T-helper 1 cell (primary cell): ENCODE measurements at places on chromosomes 2 and 18.

- DNase-seq: no peak
Observed at GRCh38 chr2:41061356-41061755, 609.5 kb upstream of the SLC8A1 start.

GRCh38 chr2:204948822-204949221 is 403.5 kb downstream of the PARD3B start:
- peak; percentile 67 for DNase-seq

- no peak for DNase-seq
Observed at GRCh38 chr2:217077831-217078407, 218.1 kb upstream of the TNP1 start.

GRCh38 chr18:21265971-21266673 is 24.1 kb downstream of the GREB1L start:
- no peak for DNase-seq

DNA sequence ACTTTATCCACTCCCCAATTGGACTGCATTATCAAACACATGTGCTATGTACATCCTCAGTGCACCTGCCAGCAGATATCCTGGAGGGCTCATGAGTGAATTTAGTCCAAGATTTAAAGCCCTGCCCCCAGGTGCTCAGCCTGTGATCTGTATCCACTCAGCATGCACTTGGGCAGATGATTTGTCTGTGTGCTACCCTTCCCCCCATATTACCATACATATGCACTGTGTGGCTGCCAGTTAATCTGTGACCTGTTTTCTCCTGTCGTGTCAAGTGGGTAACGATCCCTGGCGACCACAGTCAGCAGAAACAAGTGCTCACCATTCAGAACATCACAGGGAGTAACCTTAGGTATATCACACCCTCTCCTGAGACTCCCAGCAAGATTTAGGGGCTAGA is 10.2 kb downstream of the NAGK start:
- DNase-seq: no peak
